Transverse colon (tissue), 4 donors: ENCODE measurements at places on chromosomes 16 and 17. TPM values are rescaled to one million over a fixed set of nuclear protein-coding genes. Genes with fewer than 3 reads are reported as not detected.
A peak's percentile ranks its signal among the peaks of the same experiment; 100 is the strongest.

IRF8 gene
- total RNA-seq, result 37.5 TPM

AHSP gene
- not detected for total RNA-seq

OTOP2 gene
- total RNA-seq, result 44.5 TPM

CLEC19A gene
- not detected for total RNA-seq

ADGRG1 gene
- total RNA-seq, result 44.9 TPM

ASPA gene
- total RNA-seq, result 1.00 TPM

POLG2 gene
- total RNA-seq, result 6.1 TPM

CHRNE gene
- 0.32 TPM for total RNA-seq

IRX3 gene
- not detected for total RNA-seq

CUEDC1 gene
- total RNA-seq, result 27.3 TPM

TBC1D3L gene
- 15.7 TPM for total RNA-seq

KRT39 gene
- not detected for total RNA-seq

TNFSF13 gene
- total RNA-seq, result 50.1 TPM

DNA sequence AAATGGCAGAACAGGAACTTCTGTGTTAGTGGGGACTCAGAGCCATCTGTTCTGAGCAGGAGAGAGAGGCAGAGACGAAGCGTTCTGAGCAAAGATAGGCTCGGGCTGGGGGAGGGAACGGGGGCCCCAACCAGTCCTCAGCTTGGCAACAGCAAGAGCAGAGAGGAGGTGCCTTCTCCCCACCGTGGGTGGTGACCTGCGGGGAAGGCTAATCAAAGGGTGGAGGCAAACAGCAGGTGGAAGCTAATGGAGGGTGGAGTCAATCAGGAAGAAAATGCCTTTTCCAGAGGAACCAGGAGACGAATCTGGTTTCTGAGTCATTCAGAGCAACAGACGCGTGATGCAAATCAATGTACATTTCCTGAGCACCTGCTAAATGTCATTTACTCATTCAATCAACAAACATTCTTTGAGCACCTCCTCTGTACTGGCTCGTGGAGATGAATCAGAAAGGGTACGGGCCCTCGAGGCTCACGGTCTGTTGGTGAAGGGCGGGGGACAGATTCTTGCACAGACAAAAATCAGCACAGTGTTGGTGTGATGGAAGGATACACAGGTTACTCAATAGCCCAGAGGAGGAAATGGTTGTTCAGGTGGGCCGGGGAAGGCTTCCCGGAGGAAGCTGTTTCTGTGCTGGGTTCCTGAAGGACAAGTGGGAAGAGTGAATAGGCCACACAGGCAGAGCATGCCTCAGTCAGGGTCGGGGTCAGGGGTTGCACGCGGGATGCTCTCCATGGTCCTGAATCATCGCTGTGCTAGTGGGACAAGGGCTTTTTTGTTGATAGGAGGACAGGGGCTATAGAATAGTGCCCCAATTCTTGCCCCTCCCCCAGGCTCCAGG is 5.7 kb upstream of the SPNS2 start:
- DNase-seq, result peak; percentile 72

- DNase-seq, result no peak
These were observed 2.9 kb upstream of the MT1M start for GRCh38 chr16:56629531-56629930.

DNA sequence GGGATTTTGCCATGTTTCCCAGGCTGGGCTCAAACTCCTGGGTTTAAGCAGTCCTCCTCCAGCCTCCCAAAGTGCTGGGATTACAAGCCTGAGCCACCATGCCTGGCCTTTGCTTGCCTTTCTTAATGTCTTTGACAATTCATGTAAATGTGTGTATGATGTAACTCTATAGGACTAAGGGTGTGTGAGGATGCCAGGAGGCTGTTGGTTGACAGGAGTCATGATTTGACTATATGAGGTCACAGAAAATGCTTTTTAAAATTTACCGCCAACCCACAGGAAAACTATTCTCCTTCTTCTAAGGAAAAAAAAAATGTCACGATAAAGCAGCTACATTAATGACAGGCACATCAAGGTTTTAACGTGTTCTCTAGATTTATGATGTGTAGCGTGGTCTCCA is 118.8 kb downstream of the WWOX start:
- DNase-seq, result no peak

GRCh38 chr16:87202346-87202745 is 114.8 kb downstream of the C16orf95 start:
- DNase-seq, result no peak

DNA sequence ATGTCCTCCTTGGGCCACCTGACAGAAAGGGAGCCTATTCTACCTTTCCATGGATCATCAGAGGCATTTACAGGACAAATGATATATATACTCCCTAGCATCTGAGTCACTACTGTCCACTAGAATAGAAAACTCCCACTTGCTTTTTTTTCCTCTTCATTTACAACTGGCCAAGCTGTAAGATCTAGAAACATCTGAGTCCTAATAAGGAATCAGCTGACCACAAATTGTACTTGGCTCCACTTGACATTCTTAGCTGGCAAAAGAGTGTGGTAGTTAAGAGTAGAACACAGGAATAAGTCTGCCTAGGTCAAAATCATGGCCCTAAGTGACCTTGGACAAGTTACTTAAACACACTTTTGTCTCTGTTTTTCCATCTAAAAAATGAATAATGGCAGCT is 5.2 kb downstream of the RUSF1 start:
- DNase-seq, result no peak

DNA sequence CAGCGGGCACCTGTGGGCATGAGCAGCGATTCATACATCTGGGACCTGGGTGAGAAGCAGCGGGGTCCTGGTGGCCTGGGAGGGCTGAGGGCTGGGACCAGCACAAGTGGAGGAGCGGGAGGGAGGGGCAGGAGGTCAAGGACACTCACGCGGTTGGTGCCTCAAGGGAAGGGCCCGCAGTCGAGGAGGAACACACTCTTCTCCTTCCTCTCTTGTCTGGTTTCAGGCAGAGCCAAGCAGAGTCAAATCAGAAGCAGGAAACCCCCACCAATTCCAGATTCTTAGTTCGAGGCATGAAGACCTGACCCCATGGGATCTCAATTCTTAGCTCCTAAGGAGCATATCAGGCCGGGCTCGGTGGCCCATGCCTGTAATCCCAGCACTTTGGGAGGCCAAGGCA is 15.7 kb downstream of the DNAI2 start:
- no peak for DNase-seq

DNA sequence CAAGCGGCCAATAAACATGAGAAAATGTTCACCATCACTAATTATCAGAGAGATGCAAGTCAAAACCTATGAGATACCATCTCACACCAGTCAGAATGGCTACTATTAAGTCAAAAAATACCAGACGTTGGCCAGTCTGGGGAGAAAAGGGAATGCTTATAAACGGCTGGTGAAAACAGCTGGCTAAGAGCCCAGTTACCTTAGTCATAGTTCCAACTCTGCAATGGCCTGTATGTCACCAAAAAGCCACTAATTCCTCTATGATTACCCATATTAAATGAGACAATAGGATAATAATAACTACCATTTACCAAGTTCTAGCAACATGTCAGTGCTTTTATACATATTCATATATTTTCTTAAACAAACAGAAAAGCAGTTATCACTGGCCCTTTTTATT is 42.9 kb upstream of the CDRT4 start:
- no peak for DNase-seq

DNA sequence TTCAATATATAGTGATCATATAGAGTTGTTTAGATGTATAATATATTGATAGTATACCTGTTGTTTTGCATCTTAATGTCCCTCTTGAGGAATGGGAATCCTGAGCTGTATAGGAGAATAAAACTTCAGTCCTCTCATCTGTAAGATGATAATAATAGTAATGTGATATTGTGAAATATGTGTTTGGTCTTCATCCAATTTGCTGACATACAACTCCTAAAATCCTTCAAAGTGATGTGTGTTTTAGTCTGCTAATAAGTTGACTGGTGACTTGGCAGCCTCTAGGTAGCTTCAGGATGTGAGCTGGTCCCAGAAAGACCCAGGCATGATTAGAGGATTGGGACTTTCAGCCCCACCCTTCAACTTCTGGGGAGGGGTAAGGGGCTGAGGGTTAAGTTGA is 22.8 kb upstream of the NFAT5 start:
- no peak for DNase-seq

DNA sequence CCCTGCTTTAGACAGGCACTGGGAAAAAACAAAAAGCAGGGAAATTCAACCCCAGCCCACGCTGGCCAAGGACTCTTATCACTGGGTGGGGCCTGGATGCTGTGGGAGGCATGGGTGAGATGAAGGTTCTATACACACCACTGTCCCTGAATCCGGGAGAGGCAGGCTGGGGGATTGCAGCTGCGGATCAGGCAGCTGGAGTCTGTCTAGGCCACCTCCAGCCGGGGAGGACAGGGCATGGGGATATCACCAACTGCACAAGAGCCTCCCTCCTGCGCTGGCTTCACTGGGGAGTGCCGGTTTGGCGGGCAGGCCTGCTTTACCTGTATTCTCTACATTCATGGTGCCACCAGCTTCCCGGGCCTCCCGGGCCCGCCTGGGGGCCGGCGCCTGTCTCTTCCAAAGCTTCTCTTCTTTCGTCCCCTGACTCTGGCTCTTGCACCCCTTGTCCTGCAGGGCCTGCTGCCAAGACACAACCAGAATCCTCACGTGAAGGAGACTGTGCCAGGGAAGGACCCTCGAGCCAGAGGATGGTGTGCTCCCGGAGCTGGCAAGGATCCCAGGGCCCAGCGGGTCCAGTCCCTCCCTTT is 13.9 kb downstream of the KIFC3 start:
- no peak for DNase-seq

DNA sequence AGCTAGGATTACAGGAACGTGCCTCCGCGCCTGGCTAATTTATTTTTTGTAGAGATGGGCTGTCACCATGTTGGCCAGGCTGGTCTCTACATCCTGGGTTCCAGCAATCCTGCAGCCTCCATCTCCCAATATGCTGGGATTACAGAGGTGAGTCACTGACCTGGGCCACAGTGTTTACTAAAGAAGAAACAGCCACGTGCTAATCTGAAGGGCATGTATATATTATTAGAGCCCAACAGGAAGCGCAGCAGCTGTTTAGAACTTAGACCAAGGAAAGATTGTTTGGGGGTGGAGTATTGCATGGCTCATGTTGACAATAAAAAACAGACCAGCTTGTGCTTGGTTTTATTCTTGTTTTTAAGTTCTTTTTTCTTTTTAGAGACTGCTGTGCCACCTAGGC is 60.2 kb downstream of the HAPSTR1 start:
- no peak for DNase-seq

DNA sequence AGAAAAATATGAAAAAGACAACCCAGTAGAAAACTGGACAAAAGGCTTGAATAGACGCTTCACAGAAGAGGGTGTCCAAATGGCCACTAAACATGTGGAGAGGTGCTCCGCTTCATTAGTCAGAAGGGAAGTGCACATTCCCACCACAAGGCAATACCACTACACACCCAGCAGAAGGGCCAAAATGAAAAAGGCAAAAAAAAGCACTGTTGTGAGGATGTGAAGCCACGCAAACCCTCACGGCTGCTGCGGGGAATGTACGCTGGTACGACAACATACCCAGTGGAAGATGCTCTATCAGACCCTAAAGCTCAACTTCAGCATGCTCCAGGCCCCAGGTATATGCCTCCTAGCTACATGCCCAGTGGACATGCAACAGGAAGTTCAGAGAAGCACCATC is 17.0 kb downstream of the PIK3R5 start:
- DNase-seq, result no peak

DNA sequence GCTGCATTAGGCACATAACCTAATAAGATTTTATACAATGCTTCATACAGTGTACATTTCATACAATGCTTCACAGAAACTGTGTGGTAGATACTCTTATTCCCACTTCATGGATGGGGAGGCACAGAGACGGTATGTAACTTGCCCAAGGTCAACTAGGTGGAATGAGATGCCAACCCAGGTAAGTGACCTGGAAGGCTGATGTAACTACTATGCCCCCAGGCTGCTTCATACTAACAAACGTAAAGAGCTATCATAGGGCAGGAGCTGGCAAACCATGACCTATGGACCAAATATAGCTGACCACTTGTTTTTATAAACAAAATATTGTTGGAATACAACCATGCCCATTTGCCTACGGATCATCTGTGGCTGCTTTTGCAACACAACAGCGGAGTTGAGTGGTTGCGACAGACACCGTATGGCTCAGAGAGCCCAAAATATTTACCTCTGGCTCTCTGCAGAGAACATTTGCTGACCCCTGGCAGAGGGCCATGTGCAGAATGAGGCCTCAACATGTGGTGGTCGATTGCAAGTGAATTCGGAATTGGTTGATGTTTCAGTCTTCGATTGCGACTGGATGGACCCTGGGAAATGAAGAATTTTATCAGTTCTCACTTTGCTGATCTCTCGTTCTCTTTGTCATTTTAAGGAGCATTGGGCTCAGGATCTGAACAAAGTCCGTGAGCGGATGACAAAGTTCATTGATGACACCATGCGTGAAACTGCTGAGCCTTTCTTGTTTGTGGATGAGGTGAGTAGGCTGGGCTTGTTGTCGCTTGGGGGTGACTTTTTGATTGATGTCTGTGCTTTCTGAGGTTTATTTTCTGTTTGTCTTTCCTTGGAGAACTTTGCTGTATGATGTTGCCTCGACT is 109.7 kb downstream of the PLCG2 start:
- DNase-seq, result no peak

GRCh38 chr17:52762794-52763167 is 604.3 kb upstream of the CA10 start:
- no peak for DNase-seq
